Calu3 (cell line): ENCODE measurements at places on chromosomes 12 and 14. TPM values are rescaled to one million over a fixed set of nuclear protein-coding genes. Genes with fewer than 3 reads are reported as not detected.

BICDL1 gene
- 25.7 and 31.6 TPM in 2 replicates for total RNA-seq

DNA sequence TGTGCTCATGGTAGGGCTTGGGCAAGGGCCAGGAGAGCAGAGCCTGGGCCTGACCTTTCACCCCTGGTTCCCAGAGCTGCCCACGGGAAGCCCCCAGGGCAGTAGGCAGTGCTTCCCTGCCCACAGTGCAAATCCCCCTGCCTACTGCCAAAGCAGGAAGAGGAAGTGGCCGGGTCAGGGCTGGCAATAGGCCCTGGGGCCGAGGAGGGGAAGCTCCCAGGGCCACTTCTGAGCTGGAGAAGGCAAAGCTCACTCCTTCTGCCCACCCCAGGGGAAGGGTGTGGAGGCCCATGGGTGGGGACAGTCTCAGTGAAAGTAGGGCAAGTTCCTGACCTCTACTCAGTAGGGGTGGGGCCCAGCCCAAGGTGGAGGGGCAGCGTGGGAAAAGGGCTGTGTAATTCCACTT, 5.4 kb upstream of the NR4A1 start:
- no peak overlapping the region for H3K4me3 ChIP-seq
- H3K4me1 ChIP-seq: peaks cover 12% of the 10 kb centered on the region
- no peak overlapping the region for H3K27ac ChIP-seq
- H3K27me3 ChIP-seq: no peaks in the 10 kb centered on the region
- no peak for DNase-seq

GRCh38 chr12:5087831-5088554, 44.3 kb downstream of the KCNA5 start:
- no peaks in the 10 kb centered on the region for H3K4me1 ChIP-seq
- no peak overlapping the region for H3K27ac ChIP-seq
- no peak for DNase-seq
- H3K27me3 ChIP-seq: peaks cover 74% of the 10 kb centered on the region
- H3K36me3 ChIP-seq: peaks cover 5% of the 10 kb centered on the region

NID2 gene
- total RNA-seq: not detected in 2 replicates

- H3K27me3 ChIP-seq: no peaks in the 10 kb centered on the region
- H3K36me3 ChIP-seq: no peaks in the 10 kb centered on the region
- DNase-seq: no peak
- H3K4me3 ChIP-seq: no peak overlapping the region
- H3K27ac ChIP-seq: no peak overlapping the region
These were observed 233.3 kb upstream of the FOXN3 start for GRCh38 chr14:89650077-89650978.

BATF gene
- 1.4 and 2.2 TPM in 2 replicates for total RNA-seq

GRCh38 chr12:89324437-89324836, 27.9 kb downstream of the DUSP6 start:
- no peaks in the 10 kb centered on the region for H3K27me3 ChIP-seq
- no peaks in the 10 kb centered on the region for H3K36me3 ChIP-seq
- peaks cover 24% of the 10 kb centered on the region for H3K4me1 ChIP-seq
- no peak for DNase-seq
- no peak overlapping the region for H3K27ac ChIP-seq

DNA sequence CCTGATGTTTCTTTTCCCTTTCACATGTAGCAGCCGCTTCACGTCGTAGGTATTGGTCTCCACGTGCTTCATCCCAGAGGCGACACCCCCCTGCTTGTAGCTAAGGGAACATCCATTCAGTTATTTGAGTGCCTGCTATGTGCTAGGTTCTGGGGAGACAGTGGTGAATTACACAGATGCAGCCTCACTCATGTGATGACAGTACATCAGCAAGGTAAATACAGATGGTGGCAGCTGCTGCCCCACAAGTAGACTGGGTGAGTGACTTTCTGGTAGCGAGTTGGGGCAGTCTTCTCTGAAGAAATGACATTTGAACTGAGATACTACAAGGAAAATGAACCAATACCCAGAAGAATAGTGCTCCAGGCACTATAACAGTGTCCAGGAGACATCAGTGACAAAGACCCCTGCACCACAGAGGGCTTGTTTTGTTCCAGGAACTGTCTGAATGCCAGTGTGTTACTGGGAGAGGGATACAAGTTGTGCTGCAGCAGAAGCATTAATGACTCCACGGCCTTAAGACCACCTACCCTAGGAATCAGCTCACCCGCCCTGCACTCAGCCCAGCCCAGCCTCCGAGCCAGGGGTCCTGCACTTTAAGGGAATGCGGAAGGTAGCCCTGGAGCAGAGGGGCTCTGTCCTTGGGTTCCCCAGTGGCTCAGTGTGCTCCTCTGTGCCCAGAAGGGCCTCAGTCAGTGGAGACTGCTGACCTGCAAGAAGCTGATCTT, 7.3 kb downstream of the AVIL start:
- no peak overlapping the region for H3K4me3 ChIP-seq
- H3K27ac ChIP-seq: no peak overlapping the region
- H3K36me3 ChIP-seq: peaks cover 15% of the 10 kb centered on the region

DNA sequence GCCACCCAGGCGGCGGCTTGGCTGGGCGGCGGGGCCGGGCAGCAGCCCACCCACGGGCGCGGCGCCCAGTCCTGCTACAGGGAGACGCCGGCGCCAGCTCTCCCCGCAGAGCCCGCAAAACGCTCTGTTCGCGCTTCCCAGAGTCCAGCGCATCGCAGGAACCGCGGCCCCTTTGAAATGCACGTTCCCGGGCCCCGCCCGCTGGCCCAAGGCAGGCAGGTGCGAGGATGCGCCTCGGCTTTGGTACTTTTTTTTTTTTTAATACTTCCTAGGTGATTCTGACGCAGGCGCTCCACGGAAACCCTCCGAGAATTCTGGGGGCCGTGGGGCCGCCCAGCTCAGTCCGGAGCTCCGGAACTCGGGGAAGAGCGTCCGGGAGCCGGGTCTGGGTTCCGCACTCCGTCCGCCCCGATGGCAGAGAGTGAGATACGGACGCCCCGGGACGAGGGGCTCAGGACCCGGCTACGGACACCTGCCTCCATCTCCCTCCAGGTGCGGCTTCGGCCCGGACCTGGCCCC, 483 bp downstream of the POC1B start:
- DNase-seq: peak; percentile 71
- H3K27me3 ChIP-seq: no peaks in the 10 kb centered on the region

DNA sequence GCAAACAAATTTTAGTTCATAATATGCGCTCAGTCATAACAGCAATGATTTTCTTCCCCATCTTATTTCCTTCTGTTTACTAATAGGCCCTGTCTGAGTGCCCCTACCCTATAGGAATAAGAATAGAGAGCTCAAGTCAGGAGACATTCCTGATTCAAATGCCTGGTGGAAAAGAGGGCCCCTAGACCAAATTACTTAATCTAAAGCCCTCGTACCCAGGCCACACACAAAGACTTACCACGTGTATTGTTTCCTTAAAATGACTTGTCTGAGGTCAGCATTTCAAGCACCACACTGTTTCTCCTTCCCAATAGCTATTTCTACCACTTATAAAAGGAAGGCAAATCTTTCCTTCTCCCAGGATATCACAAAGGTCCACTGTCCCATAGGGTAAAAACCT, 314.9 kb upstream of the TMTC1 start:
- H3K4me1 ChIP-seq: no peaks in the 10 kb centered on the region
- no peak overlapping the region for H3K27ac ChIP-seq
- DNase-seq: no peak
- no peak overlapping the region for H3K4me3 ChIP-seq
- H3K27me3 ChIP-seq: peaks cover 10% of the 10 kb centered on the region

TMEM132C gene
- not detected in 2 replicates for total RNA-seq

GRCh38 chr12:51397670-51398069, 6.5 kb upstream of the GALNT6 start:
- H3K4me3 ChIP-seq: no peak overlapping the region
- H3K27ac ChIP-seq: no peak overlapping the region
- H3K4me1 ChIP-seq: peaks cover 7% of the 10 kb centered on the region
- no peak for DNase-seq
- no peaks in the 10 kb centered on the region for H3K27me3 ChIP-seq
- H3K36me3 ChIP-seq: peaks cover 7% of the 10 kb centered on the region

DNA sequence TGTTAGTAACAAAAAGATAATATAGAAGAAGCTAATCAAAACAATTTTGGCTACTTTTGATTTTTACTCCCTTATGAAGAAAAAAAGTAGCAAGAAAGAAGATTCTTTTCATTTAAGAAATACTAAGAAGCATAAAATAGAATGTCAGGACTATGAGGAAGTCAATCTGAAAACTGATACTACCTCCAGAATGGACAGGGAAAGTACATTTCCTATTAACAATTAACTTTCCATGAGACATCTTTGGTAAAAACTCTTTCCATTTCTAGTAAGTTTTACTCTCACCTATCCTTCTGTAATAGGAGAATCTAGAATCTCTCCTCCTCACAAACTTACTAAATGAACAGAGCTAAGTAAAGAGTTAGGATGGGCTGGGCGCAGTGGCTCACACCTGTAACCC, 51.3 kb upstream of the NPFF start:
- H3K27ac ChIP-seq: peak overlapping the region; percentile 86
- peak overlapping the region; percentile 39 for H3K4me3 ChIP-seq

IFT81 gene
- total RNA-seq: 13.0 and 16.4 TPM in 2 replicates

RERG gene
- total RNA-seq: 6.0 and 8.9 TPM in 2 replicates

GPD1 gene
- 0.21 and 1.0 TPM in 2 replicates for total RNA-seq

GRCh38 chr14:89139404-89140247, 277.4 kb downstream of the FOXN3 start:
- H3K4me1 ChIP-seq: peaks cover 32% of the 10 kb centered on the region
- no peak for DNase-seq
- no peaks in the 10 kb centered on the region for H3K36me3 ChIP-seq
- no peak overlapping the region for H3K27ac ChIP-seq
- H3K4me3 ChIP-seq: no peak overlapping the region

DNA sequence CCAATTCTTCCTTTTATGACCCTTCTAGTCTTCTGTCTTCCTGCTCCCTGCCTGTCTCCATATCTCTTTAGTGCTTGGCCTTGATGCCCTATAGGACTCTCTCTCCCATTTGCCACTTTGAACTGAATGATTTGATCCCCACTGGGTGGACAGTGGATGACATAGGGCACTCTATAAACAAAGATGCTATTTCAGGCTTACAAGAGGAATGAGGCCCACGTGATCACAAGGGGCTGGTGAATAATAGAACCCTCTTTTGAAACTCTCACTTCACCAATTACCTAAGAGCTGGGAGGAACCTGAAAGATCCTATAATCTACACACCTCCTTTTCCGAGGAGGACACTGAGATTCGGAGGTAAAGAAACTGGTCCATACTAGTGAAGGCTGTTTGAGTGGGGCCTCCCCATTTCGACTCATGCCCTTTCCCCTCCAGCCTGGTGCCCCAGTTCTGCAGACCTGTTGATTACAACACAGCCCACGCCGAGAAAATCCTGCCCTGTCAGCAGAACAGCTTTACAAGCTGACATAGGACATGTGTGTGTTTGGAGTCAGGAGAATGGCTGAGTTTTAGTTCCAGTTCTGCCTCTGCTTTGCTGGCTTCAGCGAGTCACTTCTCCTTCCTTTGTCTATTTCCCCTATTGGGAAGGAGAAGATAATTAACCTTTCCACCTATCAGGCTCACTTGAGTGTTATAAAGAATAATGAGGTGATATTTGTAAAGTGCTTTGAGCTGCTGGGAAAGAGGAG, 400.3 kb downstream of the ZFP36L1 start:
- H3K27me3 ChIP-seq: no peaks in the 10 kb centered on the region
- H3K27ac ChIP-seq: no peak overlapping the region
- no peak overlapping the region for H3K4me3 ChIP-seq
- H3K36me3 ChIP-seq: no peaks in the 10 kb centered on the region
- H3K4me1 ChIP-seq: no peaks in the 10 kb centered on the region

PTGER2 gene
- 0.29 TPM in 1 of 2 replicates, not detected in the other for total RNA-seq

ST8SIA1 gene
- total RNA-seq: not detected in 2 replicates

KLHL33 gene
- total RNA-seq: not detected in 2 replicates

DNA sequence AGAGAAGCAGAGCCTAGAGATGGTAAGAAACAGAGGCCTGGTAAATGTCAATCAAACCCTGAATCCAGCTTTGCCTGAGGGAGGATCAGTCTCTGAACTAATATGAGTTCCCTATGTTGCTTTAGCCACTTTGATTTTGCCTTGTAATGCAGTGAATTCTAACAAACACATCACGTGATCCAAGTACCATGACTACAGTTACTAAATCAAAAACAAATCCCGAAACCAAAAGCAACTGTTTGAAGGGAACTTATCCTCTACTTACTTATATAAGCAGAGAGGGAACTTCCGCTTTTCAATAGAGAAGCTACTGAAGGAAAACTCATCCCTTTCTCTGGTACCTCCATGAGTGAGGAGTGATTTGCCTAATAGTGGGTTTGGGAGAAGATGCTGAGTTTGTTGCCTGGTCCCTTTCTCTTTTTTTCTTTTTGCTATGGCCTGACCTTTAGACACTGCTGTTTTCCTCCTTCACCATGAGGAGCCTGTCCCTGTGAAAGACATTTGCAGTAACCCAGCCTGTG, 7.7 kb upstream of the PPTC7 start:
- H3K27ac ChIP-seq: no peak overlapping the region
- peaks cover 12% of the 10 kb centered on the region for H3K4me1 ChIP-seq

GRCh38 chr12:111687255-111687654, 1.4 kb downstream of the ACAD10 start:
- peak; percentile 18 for DNase-seq
- H3K4me1 ChIP-seq: peaks cover 36% of the 10 kb centered on the region
- H3K27ac ChIP-seq: no peak overlapping the region
- peaks cover 48% of the 10 kb centered on the region for H3K36me3 ChIP-seq
- H3K4me3 ChIP-seq: peak overlapping the region; percentile 97

DNA sequence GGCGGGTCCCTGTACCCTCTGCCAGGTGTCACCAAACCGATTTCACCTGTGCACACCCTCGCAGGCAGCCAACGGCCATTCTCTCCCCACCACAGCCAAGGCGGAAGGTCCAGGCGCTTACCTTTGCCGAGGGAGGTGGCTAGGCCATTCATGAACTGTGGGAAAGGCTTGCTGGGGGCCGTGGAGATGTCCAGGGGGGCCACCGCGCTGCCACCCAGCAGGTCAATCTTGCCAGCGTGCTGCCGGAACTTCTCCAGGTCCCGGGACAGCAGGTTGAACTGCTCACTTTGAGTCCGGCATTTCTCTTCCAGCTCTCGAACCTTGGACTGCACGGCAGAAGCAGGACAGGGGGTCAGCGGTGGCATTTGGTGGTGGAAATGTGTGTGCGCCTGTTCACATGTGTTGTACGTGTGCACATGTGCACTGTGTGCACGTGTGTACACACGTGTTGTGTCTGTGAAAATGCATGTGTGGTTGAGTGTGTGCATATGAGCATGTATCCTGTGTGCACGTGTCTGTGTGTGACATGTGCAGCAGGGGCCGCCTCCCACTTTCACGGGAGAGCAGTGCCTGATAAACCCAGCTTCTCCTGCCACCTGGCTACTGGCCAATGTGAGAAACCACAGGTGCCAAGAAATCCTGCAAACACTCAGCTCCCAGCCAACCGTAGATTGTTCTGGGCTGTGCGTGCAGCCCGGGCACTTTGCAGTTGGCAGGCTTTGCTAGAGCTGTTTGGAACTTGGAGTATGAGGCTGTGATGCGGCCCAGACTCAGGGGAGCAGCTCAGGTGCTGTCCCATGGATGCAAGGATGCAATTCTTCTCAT, 118.9 kb downstream of the PIWIL1 start:
- DNase-seq: no peak
- H3K27me3 ChIP-seq: no peaks in the 10 kb centered on the region
- no peaks in the 10 kb centered on the region for H3K4me1 ChIP-seq
- H3K27ac ChIP-seq: no peak overlapping the region
- H3K4me3 ChIP-seq: no peak overlapping the region

SERPINA10 gene
- not detected in 2 replicates for total RNA-seq
